CMK (cell line): ENCODE measurements at places on chromosomes 1 and 21.

DNA sequence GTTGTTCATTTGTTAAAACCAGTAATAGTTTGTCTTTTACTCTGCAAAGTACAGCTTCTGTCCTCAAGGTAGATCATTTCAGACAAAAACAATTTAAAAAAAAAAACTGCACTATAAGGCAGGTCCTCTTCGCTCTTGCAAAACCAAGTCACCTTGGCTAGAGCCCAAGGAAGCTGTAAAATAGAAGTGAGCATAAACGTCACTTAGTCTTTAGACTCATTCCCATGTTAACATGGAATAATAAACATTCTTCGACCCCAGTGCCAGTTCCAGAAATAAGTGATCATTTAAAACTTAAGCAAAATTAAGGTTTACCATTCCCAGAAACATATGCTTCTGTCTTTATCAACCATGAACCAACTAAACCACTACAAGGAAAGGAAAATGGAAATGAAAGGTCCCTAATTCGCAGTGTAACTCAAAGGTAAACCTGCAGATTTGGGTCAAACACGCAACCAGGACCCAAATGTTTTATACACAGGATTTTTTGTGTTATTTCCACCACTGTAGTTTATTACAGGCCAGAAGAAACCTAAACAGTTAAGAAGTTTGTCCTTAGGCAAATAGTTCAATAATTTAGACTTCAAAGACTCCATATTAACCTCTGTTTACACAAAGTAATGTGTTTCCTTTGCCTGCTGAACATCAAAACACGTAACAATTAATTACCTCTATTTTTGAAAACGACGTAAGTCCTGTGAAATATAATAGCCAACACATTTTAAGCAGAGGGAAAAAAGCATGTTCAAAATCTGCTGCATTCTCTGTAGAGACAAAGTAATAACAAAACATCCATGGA lies 54.6 kb downstream of the TGFBR3 start:
- DNase-seq: no peak

GRCh38 chr1:111221633-111222291 lies 5.8 kb upstream of the CHI3L2 start:
- peak; percentile 68 for DNase-seq

- no peak for DNase-seq
Observed at GRCh38 chr1:170545476-170545875, 13.5 kb downstream of the GORAB start.

- DNase-seq: no peak
Observed at GRCh38 chr1:172778456-172779455, 119.9 kb downstream of the FASLG start.

DNA sequence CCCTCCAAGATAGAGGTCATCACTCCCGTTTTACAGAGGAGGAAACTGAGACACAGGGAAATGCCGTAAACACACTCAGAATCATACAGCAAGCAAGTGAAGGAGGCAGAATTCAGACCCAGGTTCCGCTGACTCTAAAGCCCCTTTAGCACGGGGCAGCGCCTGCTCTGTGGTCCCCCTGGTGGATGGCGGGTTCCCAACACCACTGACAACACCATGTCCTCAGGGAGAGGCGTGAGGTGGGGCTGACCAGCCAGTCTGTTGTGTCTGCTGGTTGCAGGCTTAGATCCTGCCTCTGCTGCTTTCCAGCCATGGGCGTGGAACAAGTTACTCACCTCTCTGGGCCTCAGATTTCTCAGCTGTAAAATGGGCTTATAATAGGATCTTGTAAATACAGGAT lies 617.3 kb downstream of the MATN1 start:
- DNase-seq: no peak

DNA sequence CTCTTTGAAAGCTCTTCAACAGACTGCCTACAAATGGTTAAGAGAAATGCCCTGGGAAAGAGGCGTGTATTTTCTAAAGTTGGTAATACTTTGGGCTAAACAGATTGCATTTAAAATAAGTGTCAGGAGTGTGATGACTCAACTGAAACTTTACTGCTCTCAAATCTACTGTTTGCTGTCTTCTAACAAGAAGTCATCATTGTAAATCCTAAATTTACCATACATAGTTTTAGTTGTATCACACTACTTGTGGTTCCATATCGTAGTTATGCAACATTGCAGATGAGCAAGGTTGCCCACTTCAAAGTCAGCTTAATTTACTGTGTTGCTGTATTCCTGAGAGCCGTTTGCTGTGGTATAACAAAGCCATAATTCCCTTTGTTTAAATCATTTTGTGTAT lies 59.6 kb downstream of the RGS21 start:
- DNase-seq: no peak

DNA sequence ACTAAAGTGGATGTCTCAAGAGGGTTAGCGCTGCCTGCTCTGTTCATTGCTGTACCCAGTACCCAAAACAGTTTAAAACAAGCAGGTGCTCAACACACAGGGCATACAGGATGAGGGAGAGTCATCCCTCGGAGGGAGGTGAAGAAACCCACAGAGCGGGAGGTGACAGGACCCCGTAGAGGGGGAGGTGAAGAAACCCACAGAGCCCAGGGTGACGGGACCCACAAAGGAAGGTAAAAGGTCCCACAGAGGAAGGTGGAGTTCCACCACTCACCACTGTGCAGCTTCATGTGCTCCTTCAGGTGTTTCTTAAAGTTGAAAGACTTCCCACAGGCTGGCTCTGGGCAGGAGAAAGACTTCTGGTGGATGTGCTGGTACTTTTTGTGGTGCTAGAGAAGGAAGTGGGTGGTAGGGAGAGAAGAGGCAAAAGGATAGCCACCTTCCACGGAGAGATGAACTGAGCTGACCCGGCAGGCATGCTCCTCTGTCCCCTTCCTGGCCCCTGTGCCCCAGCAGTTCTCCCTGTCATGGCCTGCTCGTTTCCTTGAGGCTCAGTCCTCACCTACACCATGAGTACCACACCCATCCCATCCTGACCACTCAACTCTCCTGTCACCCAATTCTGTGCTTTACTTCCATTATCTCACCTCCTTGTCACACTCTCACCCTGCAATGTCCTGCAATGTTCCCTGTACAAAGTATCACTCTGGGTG lies 5.1 kb downstream of the ZNF692 start:
- no peak for DNase-seq

GRCh38 chr1:85134583-85135391 lies 66.0 kb downstream of the SYDE2 start:
- no peak for DNase-seq
